ENCODE measurements at places on chromosomes 13 and 19.

- no peak for DNase-seq
These were observed 76.8 kb downstream of the NUFIP1 start for GRCh38 chr13:44912278-44913016.

GRCh38 chr13:102911336-102911735 lies 65.5 kb downstream of the ERCC5 start:
- DNase-seq = no peak

DNA sequence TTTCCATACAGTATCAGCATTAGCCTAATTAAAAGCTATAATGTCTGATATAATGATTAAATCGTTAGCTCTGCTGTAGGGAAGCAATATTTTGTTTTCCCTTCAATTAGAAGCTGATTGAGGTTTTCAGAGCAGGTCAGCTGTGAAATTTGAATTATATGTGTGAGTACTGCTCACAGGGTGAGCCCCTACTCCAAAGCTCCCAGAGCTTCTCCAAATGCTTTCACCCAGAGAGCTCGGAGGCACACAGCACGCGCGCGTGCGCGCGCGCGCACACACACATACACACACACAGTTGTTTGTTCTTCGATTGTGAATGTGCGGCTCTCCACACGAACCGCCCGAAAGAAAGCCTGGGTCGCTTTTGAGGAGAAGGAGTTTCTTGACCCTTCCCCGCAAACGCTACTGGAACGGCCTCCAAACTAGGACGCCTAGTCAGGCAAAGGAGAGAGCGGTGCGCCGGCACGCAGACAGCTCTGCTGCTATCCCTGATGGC lies 4.8 kb upstream of the SOX1 start:
- DNase-seq = no peak

DNA sequence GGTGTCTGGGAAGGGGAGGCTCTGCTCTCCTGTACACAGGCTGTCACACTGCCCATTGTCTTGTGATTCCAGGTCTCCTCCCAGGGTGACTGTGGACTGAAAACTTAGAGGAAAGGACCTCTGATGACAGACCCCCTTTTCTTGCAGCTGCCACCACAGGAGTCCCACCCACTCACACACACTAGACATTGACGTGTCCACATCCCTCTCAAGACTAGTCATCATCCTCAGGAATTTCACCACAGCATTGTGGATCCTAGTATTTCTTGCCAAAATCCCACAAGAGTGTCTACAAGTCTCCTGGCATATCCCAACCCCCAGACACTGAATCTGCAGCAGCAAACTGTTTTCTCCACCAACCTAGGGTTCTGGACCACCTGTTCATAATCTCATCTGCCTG lies 5.3 kb downstream of the ZNF85 start:
- DNase-seq = no peak

- no peak for DNase-seq
These were observed 8.2 kb downstream of the SERTM1 start for GRCh38 chr13:36681894-36682624.

GRCh38 chr13:102978168-102978567 lies 88.0 kb downstream of the SLC10A2 start:
- DNase-seq = no peak

DNA sequence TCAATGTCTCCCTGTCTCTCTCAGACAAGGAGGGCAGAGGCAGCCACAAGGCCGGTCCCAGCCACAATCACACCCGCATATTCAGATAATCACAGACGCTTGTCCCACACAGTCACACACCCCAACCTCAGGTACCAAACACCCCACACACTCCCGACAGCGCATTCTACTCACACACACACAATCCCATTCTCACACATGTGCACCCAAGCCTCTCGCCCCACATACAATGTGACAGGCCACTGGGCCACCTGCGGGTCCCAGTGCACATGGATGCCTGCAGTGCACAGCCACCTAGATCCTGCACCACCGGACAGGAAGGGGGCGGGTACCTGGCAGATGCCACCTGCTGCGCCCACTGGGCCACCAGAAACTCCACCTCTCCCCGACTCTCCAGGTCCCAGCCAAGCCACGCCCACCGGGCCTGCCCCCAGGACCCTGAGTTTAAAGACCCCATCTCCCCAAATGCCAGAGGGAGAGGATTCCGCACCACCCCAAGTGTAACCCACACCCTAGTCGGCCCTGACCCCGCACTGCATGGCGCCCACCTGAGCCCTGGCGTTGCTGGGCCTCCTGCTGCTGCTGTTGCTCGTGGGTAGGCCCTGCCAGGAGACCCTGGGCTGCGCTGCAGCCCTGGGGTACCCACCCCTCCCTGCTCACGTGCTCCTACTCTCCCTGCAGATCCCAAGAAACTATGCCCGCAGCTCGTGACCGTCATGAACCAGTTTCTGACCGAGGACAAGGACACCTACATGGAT lies 10.6 kb downstream of the SCGB2B2 start:
- no peak for DNase-seq

Data from activated CD4-positive, CD25-positive, alpha-beta regulatory T cell treated with anti-CD3 and anti-CD28 coated beads, Interleukin-2, amount 50 U/mL, for 16 hours (primary cell).